ENCODE measurements at places on chromosomes 7 and 10. TPM values are rescaled to one million over a fixed set of nuclear protein-coding genes. Genes with fewer than 3 reads are reported as not detected.

GRCh38 chr7:2929321-2930201 is 85.5 kb upstream of the GNA12 start:
- DNase-seq: no peak

GRCh38 chr10:112184052-112184371 is 447 bp upstream of the GPAM start:
- DNase-seq: no peak

IDI2 gene
- total RNA-seq: not detected

SPDYE11 gene
- not detected for total RNA-seq

SYT15 gene
- 8.2 TPM for total RNA-seq

CALHM3 gene
- total RNA-seq: not detected

DNA sequence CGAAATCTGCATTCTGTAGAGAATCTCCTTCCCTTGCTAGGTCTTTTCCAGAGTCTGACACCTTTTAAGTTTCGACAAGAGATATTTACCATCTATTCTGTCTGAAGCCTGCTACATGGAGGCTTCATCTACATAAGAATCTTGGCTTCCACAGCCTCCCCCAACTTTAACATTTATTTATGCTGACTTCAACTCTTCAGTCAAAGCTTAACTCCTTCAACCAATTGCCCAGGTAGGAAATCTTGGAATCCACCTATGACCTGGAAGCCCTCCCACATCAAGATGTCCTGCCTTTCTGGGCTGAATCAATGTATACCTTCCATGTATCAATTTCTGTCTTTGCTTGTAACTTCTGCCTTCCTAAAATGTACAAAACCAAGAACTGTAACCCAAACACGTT is 54.7 kb downstream of the MINPP1 start:
- no peak for DNase-seq

- no peak for DNase-seq
These were observed 600 bp upstream of the LGI1 start for GRCh38 chr10:93757136-93757535.

GRCh38 chr10:7523656-7524055 is 112.8 kb upstream of the SFMBT2 start:
- no peak for DNase-seq

DNA sequence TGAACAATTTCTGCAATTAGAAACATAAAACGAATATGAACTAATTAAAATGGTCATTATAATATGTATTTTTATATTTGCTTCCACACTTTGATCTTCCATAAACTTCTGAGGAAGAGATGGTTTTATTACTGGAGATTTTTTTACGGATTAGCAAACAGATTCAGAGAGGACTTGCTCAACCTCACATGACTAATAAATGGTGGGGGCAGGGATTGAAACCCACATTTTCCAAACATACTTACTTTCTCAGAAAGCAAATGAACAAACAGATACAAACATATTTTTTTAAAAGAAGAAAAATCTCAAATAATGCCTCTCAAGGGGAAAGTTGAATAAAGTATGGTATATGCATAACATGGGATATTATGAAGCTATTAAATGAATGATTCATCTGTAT is 18.3 kb downstream of the ANKMY2 start:
- DNase-seq: no peak

GRCh38 chr10:93542358-93542791 is 24.1 kb upstream of the FFAR4 start:
- no peak for DNase-seq

- no peak for DNase-seq
These were observed 15.4 kb downstream of the ZMIZ2 start for GRCh38 chr7:44764081-44764480.

GRCh38 chr10:17533731-17534130 is 79.3 kb upstream of the ST8SIA6 start:
- no peak for DNase-seq

DNA sequence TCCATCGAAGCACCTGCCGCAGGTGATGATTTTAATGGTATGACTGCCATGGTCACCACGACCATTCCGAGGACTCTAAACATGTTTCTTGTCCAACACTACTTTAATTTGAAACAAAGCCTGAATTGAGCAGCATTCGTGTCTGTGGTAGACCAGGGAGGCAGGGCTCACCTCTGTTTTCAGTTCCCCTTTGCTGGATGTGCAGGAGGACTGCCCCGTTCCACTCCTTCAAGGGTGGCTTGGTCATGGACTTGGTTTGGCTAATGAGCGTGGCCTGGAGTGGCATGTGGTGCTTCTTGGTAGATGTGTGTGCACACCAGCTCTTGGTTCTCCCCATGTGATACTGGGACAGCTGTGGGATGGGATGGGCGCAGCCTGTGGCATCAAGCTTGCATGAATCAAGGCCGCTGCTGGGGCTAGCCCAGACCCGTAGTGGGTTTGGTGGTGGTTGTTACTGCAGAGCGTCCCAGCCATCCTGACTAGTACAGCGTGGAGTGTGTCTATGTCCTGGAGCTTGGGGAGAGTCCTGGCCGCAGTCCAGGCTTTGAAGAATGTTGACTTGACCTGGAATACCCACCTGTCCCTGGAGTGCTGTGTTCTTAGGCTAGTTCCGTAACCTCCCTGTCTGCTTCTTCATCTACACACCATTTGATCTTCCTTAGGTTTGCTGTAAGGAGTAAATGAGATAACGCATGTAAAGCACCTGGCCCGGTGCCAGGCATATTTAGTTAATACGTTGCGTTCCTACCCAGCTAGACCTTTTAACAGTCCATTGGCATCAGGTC is 34.8 kb downstream of the MGMT start:
- no peak for DNase-seq

DNA sequence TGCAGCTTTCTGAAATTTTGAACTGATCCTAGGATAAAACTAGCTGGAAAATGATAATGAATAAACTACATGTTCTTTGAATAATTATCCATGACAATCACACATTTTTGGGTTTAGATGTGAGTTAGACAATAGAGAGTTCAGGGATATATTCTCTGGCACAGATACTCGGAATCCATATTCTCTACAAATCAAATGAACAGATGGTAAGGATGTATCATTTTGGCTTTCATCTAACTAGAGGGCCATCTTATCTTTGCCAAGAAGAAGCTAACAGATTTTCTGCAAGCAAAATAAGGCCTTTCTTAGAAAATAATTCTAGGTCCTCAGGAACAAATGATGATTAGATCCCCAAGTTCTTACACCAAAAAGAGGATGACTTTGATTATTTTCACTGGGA is 355.9 kb upstream of the C7orf33 start:
- DNase-seq: no peak

LLCFC1 gene
- not detected for total RNA-seq

CALCR gene
- total RNA-seq: not detected

DNA sequence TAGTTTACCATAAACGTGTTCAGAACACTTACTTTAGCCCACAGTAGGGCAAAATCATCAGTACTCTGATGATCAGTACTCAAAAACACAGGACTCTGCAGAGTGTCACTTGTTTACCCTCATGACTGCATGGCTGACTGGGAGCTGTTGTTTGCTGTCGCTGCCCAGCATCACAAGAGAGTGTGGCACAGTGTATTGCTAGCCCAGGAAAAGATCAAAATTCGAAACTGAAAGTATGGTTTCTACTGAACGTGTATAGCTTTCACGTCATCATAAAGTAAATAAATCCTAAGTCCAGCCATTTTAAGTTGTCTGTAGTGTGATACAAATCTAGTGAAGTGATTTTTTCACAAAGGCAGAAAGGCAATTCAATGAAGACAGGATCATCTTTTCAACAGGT is 184.6 kb downstream of the RAMP3 start:
- no peak for DNase-seq

PDE6C gene
- total RNA-seq: not detected

DNA sequence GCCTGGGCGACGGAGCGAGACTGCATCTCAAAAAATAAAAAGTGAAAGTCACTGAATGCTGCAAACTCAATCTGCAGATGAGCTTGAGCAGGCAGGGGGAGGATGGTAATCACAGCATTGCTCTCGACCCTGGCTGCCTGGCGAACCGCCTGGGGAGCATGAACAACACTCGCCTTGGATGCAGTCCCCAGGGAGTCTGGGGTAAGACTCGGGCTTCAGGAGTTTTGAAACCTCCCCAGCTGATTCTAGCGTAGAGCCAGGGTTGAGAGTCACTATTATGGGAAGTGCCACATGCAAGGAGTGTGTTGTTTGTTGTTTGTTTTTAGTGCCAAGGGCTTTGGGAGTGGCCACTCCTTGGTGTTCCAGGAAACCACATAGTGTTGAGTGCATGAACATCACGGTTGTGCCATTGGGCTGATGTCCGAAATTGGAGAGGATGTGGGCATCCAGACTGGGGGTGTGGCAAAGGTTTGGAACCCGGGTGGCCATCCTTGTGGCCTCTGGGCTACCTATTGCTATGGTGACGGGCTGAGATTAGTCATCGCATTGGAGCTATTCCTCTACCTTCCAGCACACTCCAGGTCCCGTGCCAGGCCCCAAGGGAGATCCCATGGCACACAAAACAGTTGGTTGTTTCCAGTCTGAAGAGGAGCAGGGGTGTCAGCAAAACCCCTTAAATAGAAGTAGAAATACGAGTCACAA is 92.6 kb downstream of the RGS10 start:
- no peak for DNase-seq

AVL9 gene
- total RNA-seq: 19.4 TPM

ADAM12 gene
- total RNA-seq: 0.78 TPM

OR2A5 gene
- not detected for total RNA-seq

ITIH5 gene
- total RNA-seq: 25.3 TPM

DNA sequence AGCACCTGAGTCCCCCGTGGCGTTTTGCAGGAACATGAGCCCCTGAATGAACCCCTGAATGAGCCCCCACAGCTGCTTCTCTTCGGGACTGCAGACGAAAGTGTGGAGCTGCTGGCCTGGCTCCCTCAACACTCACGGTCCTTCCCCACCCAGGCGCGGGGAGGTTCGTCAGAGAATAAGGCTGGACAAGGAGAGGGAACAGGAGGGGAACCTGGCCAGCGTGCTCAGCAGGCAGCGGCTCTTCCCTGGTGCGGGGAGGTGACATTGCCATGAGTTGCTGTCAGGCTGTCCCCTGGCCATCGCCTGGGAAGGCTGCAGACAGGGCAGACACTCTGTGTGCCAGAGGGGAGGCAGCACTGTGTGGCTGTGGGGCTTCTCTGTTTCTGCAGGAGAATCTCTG is 80.9 kb upstream of the SHH start:
- DNase-seq: no peak

DNA sequence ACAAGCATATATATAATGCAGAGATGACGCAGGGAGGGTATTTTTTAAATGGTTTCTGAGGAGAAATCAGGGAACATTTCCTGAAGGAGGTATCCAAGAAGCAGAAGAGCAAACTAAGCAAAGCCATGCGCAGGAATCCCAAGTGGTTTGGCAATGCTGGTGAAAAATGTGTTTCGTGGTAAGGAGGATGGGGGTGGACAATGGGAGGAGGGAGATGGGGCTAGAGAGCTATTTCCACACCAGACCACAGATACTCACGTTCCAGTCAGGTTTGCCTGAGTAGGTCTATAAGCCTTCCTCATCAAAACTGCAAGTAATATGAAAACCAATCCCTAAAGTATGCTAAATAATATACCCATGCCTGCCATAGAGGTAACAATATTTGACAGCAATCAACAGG is 223.7 kb upstream of the MKLN1 start:
- no peak for DNase-seq

Data from tibial nerve (tissue), 4 donors.